ENCODE measurements at places on chromosomes 16 and 17. TPM values are rescaled to one million over a fixed set of nuclear protein-coding genes. Genes with fewer than 3 reads are reported as not detected.

The OTOP2 gene
- total RNA-seq = not detected

DNA sequence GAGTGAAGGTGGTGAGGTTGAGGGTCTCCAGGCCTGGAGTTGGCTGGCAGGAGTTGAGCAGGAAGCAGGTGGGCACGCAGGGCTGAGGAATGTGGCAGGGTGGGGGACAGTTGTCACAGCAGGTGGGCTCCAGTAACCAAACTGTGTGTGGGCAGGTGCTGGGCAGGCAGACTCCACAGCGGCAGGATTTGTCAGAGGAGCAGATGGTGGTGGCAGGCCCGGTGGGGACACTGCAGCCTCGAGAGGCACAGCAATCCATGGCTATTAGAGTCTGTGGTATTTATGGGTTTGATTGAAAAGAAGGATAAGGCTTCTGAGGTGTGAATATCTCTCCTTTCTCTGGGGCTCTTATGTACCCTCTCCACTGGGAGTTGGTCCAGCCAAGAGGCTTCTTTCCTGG, at the start of gene KRTAP3-3:
Gene KRTAP3-3, minus strand, starts transcription at position 326 of the 400 bp plus-strand sequence. Its CDS starts 67 bp downstream, at position 259.
- DNase-seq = no peak
- no peaks in the 10 kb centered on the region for H3K36me3 ChIP-seq
- H3K4me3 ChIP-seq = no peak within 1 kb of the TSS
- H3K27ac ChIP-seq = no peak within 1 kb of the TSS

GRCh38 chr16:4814046-4814445, 11.6 kb upstream of the ROGDI start:
- no peaks in the 10 kb centered on the region for H3K4me1 ChIP-seq
- H3K4me3 ChIP-seq = no peak overlapping the region
- peaks cover 93% of the 10 kb centered on the region for H3K36me3 ChIP-seq
- no peak overlapping the region for H3K27ac ChIP-seq
- H3K27me3 ChIP-seq = no peaks in the 10 kb centered on the region

GRCh38 chr17:44155488-44155887, 13.8 kb downstream of the HROB start:
- no peaks in the 10 kb centered on the region for H3K27me3 ChIP-seq
- H3K27ac ChIP-seq = no peak overlapping the region

- H3K27me3 ChIP-seq = no peaks in the 10 kb centered on the region
- DNase-seq = no peak
- no peak overlapping the region for H3K27ac ChIP-seq
- no peaks in the 10 kb centered on the region for H3K4me1 ChIP-seq
- H3K36me3 ChIP-seq = no peaks in the 10 kb centered on the region
- H3K4me3 ChIP-seq = no peak overlapping the region
These were observed 14.7 kb downstream of the BEAN1 start for GRCh38 chr16:66441586-66442375.

DNA sequence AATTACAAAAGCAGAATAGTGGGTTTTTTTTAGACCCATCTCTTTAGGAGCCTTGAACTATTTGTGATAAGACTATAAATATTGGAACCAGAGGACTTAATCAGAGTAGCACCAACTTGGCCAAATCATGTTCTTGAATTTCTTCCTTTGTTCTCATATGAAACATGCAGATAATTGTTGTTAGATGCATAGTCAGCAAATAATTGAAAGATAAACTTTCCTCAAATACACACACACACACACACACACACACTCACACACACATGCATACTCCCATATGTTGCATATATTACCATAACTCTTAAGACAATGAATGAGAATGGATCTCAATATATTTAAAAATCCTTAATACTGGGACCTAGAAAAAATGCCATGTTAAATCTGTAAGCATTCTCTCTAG, 310.4 kb downstream of the KCNJ2 start:
- DNase-seq = no peak
- no peaks in the 10 kb centered on the region for H3K4me1 ChIP-seq
- no peak overlapping the region for H3K4me3 ChIP-seq
- no peaks in the 10 kb centered on the region for H3K27me3 ChIP-seq
- no peaks in the 10 kb centered on the region for H3K36me3 ChIP-seq

DNA sequence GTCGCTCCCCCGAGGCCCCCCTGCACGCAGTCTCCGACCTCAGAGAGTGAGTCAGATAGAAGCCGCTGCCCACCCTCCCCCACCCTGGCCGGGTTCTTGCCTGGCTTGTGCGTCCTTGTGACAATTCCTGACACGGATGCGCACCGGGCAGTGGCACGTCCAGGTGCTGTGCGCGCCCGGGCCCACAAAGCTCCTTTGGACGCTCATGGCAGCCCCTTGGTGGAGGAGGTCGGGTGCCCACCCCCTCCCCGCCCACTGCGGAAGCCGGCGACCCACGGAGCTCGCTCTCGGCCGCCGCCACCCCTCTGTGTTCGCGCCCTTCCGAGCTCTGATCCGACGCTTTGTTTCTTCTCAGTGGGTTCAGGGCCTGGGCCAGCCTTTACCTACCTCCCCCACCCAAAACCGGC, 662 bp upstream of the TUBB3 start:
- peak overlapping the region; percentile 23 for H3K4me3 ChIP-seq
- no peaks in the 10 kb centered on the region for H3K36me3 ChIP-seq
- peak; percentile 99 for DNase-seq
- H3K4me1 ChIP-seq = peaks cover 34% of the 10 kb centered on the region
- H3K27ac ChIP-seq = peak overlapping the region; percentile 99
- H3K27me3 ChIP-seq = no peaks in the 10 kb centered on the region

GRCh38 chr17:60439501-60439900, 17.2 kb downstream of the CHCT1 start:
- H3K36me3 ChIP-seq = no peaks in the 10 kb centered on the region
- peaks cover 4% of the 10 kb centered on the region for H3K4me1 ChIP-seq
- no peak for DNase-seq
- no peak overlapping the region for H3K27ac ChIP-seq

GRCh38 chr17:13702266-13702665, 100.5 kb upstream of the HS3ST3A1 start:
- no peaks in the 10 kb centered on the region for H3K27me3 ChIP-seq
- H3K4me3 ChIP-seq = no peak overlapping the region
- no peaks in the 10 kb centered on the region for H3K4me1 ChIP-seq
- no peaks in the 10 kb centered on the region for H3K36me3 ChIP-seq

DNA sequence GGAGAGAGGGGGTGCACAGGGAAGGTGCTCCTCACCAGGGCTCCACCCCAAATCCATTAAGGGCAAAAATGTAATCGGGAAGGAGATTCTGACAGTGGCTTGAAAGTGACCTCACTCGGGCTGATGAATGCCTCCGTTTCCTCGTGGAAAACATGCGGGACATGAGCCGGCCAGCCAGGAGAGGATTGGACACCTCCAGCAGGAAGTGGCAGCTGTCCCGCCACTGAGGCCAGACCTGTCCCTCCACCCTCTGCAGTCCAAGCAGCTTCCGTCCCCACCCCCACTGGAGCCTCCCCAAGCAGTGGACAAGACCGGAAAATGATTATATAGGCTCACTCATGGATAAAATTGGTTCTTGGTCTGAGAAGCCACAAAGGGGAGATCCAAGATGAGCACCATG, 82.1 kb upstream of the CCL1 start:
- no peak for DNase-seq
- H3K36me3 ChIP-seq = no peaks in the 10 kb centered on the region
- H3K4me1 ChIP-seq = peaks cover 4% of the 10 kb centered on the region
- H3K27me3 ChIP-seq = peaks cover 6% of the 10 kb centered on the region
- H3K27ac ChIP-seq = no peak overlapping the region

- DNase-seq = no peak
- no peak overlapping the region for H3K4me3 ChIP-seq
- no peaks in the 10 kb centered on the region for H3K36me3 ChIP-seq
- H3K27me3 ChIP-seq = no peaks in the 10 kb centered on the region
- H3K27ac ChIP-seq = no peak overlapping the region
- H3K4me1 ChIP-seq = no peaks in the 10 kb centered on the region
These were observed 182.3 kb downstream of the TMEM132E start for GRCh38 chr17:34761646-34762045.

DNA sequence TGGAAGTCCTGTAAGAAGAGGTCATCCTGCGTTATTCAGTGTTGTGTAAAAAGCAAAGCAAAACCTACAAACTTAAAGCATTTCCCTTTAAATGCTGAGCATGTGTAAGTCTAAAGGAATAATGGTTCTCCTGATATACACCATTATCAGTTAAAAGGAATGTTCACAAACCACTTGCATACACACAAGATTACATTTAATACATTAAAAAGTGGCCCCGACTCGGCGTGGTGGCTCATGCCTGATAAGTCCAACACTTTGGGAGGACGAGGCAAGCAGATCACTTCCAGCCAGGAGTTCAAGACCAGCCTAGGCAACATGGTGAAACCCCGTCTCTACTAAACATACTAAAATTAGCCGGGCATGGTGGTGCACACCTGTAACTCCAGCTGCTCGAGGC, 30.5 kb downstream of the CPPED1 start:
- H3K4me1 ChIP-seq = no peaks in the 10 kb centered on the region
- no peaks in the 10 kb centered on the region for H3K36me3 ChIP-seq
- H3K27ac ChIP-seq = no peak overlapping the region
- no peak for DNase-seq
- H3K27me3 ChIP-seq = no peaks in the 10 kb centered on the region
- H3K4me3 ChIP-seq = no peak overlapping the region

- H3K27ac ChIP-seq = no peak overlapping the region
- DNase-seq = no peak
- H3K4me3 ChIP-seq = no peak overlapping the region
These were observed 125.1 kb downstream of the NPIPB5 start for GRCh38 chr16:22635801-22636200.

GRCh38 chr17:81685108-81685507, 1.3 kb downstream of the HGS start:
- H3K27ac ChIP-seq = peak overlapping the region; percentile 95
- peak overlapping the region; percentile 73 for H3K4me3 ChIP-seq
- peaks cover 29% of the 10 kb centered on the region for H3K4me1 ChIP-seq
- no peaks in the 10 kb centered on the region for H3K27me3 ChIP-seq
- DNase-seq = peak; percentile 62

- H3K27me3 ChIP-seq = peaks cover 7% of the 10 kb centered on the region
- no peak for DNase-seq
- H3K27ac ChIP-seq = no peak overlapping the region
- no peaks in the 10 kb centered on the region for H3K36me3 ChIP-seq
- no peaks in the 10 kb centered on the region for H3K4me1 ChIP-seq
- no peak overlapping the region for H3K4me3 ChIP-seq
These were observed 20.8 kb downstream of the C16orf74 start for GRCh38 chr16:85730186-85730465.

DNA sequence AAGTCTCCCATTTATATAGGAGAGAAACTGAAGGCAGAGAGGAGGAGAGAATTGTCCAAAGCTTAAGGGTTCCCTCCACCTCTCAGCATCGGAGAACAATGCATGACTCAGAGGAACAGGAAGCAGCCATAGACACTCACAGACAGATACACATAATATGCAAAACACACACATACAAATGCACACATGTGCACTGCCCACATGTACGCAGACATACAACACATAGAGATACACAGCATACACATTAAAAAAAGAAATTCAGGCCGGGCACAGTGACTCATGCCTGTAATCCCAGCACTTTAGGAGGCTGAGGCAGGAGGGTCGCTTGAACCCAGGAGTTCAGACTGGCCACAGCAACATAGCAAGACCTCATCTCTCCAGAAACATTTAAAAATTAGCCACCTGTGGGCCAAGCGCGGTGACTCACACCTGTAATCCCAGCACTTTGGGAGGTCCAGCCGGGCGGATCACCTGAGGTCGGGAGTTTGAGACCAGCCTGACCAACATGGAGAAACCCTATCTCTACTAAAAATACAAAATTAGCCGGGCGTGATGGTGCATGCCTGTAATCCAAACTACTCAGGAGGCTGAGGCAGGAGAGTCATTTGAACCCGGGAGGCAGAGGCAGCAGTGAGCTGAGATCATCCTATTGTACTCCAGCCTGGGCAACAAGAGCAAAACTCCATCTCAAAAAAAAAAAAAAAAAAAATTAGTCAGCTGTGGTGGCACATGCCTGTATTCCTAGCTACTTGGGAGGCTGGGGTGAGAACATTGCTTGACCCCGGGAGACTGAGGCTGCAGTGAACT, 11.3 kb downstream of the ERAL1 start:
- H3K36me3 ChIP-seq = no peaks in the 10 kb centered on the region
- H3K4me1 ChIP-seq = no peaks in the 10 kb centered on the region
- H3K27me3 ChIP-seq = no peaks in the 10 kb centered on the region
- no peak overlapping the region for H3K4me3 ChIP-seq
- DNase-seq = no peak
- no peak overlapping the region for H3K27ac ChIP-seq

DNA sequence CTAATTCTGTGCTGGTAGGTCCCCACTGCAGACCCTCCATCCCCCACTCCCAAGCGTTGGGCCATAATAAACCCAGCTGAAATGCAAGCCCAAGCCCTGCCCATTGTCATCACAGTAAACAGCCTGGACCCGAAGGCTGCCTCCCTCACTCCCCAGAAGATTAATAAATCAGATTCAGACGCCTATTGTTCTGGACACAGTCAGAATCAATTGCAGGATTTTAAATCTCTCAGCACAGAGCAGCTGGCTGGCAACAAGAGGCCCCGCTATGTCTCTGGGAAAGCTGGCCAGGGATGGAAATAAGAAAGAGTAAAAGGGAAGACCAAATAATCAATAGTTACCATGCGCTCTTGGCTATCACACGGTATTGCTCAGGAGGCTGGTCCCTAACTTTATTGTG, 93.9 kb downstream of the C17orf67 start:
- no peak for DNase-seq
- H3K27me3 ChIP-seq = no peaks in the 10 kb centered on the region
- H3K36me3 ChIP-seq = no peaks in the 10 kb centered on the region

GRCh38 chr17:39221572-39221971, 4.2 kb downstream of the STAC2 start:
- H3K27me3 ChIP-seq = peaks cover 11% of the 10 kb centered on the region
- no peak for DNase-seq
- H3K36me3 ChIP-seq = no peaks in the 10 kb centered on the region
- no peak overlapping the region for H3K27ac ChIP-seq
- no peak overlapping the region for H3K4me3 ChIP-seq

GRCh38 chr17:20184977-20185619, 175.9 kb downstream of the SPECC1 start:
- H3K27me3 ChIP-seq = no peaks in the 10 kb centered on the region
- H3K36me3 ChIP-seq = no peaks in the 10 kb centered on the region
- H3K4me1 ChIP-seq = no peaks in the 10 kb centered on the region

GRCh38 chr17:40625311-40625710, 22.3 kb downstream of the SMARCE1 start:
- no peaks in the 10 kb centered on the region for H3K36me3 ChIP-seq
- H3K4me1 ChIP-seq = no peaks in the 10 kb centered on the region
- no peak for DNase-seq
- H3K27ac ChIP-seq = no peak overlapping the region

- no peaks in the 10 kb centered on the region for H3K36me3 ChIP-seq
- no peak for DNase-seq
- H3K27me3 ChIP-seq = no peaks in the 10 kb centered on the region
- no peak overlapping the region for H3K27ac ChIP-seq
- peaks cover 46% of the 10 kb centered on the region for H3K4me1 ChIP-seq
These were observed 42.9 kb downstream of the USP10 start for GRCh38 chr16:84742641-84743092.

GRCh38 chr17:3956327-3956957, 7.8 kb downstream of the ATP2A3 start:
- no peaks in the 10 kb centered on the region for H3K36me3 ChIP-seq
- H3K27ac ChIP-seq = no peak overlapping the region
- no peak for DNase-seq
- H3K27me3 ChIP-seq = no peaks in the 10 kb centered on the region
- H3K4me3 ChIP-seq = no peak overlapping the region
